ENCODE measurements at places on chromosomes 1 and 21. TPM values are rescaled to one million over a fixed set of nuclear protein-coding genes. Genes with fewer than 3 reads are reported as not detected.

The SPAG17 gene
- total RNA-seq, result 0.21 TPM

The PPP1R8 gene
- 31.4 TPM for total RNA-seq

The C1orf226 gene
- total RNA-seq, result not detected

The TMEM59 gene
- total RNA-seq, result 186 TPM

The PRELP gene
- total RNA-seq, result not detected

The C1orf56 gene
- total RNA-seq, result 0.31 TPM

The AK5 gene
- total RNA-seq, result 16.3 TPM

The DNAJC11 gene
- 17.3 TPM for total RNA-seq

The LAPTM5 gene
- 719 TPM for total RNA-seq
